ENCODE measurements at places on chromosomes 7 and 10. TPM values are rescaled to one million over a fixed set of nuclear protein-coding genes. Genes with fewer than 3 reads are reported as not detected.

DNA sequence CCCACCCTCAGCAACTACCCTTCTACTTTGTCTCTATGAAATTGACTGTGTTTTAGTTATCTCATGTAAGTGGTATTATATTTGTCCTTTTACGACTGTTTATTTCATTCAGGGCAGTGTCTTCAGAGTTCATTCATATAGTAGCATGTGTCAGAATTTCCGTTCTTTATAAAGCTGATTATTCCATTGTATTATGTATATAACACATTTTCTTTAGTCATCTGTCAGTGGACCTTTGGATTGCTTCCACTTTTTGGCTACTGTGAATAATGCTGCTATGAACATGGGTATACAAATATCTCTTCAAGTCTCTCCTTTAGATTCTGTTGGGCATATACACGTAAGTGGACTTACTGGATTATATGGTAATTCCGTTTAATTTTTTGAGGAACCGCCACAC is 14.5 kb downstream of the SLF2 start:
- no peak for DNase-seq

DNA sequence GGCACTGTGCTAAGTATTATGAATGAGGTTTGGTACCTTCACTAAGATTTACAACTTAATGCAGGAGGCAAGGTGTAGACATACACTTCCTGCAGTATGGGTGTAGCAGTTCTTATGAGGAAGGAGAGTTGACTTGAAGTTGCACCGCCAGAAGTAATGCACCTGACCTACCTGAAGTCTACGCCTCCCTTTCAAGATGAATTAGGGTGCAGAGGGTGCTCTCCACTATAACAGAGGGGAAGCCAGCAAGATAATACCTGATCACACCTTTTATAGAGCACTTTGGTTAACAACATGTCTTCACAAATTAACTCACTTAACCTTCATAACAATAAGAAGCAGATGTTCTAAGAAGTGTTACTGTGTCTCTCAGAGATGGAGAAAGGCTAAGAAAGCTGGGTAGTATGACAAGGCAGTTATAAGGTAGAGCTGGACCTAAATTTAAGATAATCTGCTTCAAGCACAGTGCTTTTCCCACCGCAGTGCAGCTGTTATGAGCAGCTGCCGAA is 552 bp upstream of the RAB18 start:
- no peak for DNase-seq

DNA sequence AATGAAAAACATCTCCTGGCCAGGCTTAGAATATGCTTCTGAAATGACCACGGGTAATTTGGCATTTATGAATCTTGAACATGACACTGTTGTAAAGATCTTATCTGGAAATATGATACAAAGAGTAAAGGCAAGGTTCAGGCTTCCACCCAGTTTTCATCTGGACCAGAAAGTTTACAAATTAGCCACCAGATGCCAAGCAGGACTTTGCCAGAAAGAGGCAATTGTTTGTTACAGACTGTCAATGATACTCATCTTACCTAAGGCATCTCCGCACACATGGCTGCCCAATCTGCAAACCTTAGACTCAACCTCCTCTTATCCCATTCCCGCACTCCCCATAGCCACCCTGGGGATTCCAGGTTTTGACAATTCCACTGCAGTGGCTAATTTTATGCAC is 795.3 kb downstream of the TYW1 start:
- no peak for DNase-seq

DNA sequence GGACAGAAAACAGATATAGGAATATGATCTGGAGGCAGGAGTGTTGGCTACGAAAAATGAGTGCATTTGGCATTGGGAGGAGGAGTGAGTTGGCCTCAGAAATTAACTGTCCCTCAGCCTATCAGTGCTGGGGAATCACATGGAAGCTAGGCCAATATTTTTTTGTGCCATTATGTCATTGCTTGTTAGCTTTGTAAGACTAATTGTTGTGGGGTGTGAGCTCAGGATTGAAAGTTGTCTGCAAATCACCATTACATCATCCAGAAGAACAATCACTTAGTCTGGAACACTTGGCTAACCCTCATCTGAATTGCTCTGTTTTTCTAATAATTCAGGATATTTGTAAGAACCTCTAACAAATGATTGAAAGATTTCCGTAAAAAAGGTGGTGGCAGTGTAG is 45.2 kb upstream of the SEMA3D start:
- DNase-seq = no peak

DNA sequence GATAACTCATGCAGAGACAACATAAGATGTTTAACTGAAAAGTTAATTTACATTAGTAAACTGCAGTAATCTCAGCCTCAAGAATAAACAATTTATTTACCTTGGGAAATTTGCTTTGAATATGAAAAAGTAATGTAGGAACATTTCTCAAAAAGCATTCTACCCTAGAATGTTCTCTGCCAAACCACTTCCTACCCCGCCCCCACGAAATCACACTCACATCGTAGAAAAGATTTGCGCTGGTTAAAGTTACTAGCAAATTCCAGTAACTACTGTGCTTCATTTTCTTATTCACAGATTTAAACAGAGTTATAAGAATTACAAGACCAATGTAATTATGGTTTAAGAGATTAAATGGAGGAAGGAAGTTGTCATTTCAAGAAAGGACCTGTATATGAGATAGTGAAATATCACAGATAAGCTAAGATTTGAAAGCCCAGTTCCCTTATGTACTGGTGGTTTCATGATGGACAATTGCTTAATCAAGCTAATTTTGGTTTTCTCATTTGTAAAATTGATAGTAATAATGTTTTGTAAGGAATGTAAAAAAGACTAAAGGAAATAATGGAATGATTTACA is 175.4 kb downstream of the GNAI1 start:
- DNase-seq = no peak

GRCh38 chr7:134995239-134996096 is 9.2 kb downstream of the AGBL3 start:
- no peak for DNase-seq

- DNase-seq = no peak
These were observed 9.4 kb upstream of the HILPDA start for GRCh38 chr7:128446306-128446705.

GRCh38 chr10:84140036-84140379 is 699 bp downstream of the GHITM start:
- peak; percentile 26 for DNase-seq

- DNase-seq = no peak
These were observed 3.8 kb downstream of the RELN start for GRCh38 chr7:103985565-103986126.

GRCh38 chr7:141375442-141375841 is 175.8 kb upstream of the AGK start:
- no peak for DNase-seq

GRCh38 chr7:129606803-129607202 is 4.7 kb upstream of the NRF1 start:
- DNase-seq = no peak

DNA sequence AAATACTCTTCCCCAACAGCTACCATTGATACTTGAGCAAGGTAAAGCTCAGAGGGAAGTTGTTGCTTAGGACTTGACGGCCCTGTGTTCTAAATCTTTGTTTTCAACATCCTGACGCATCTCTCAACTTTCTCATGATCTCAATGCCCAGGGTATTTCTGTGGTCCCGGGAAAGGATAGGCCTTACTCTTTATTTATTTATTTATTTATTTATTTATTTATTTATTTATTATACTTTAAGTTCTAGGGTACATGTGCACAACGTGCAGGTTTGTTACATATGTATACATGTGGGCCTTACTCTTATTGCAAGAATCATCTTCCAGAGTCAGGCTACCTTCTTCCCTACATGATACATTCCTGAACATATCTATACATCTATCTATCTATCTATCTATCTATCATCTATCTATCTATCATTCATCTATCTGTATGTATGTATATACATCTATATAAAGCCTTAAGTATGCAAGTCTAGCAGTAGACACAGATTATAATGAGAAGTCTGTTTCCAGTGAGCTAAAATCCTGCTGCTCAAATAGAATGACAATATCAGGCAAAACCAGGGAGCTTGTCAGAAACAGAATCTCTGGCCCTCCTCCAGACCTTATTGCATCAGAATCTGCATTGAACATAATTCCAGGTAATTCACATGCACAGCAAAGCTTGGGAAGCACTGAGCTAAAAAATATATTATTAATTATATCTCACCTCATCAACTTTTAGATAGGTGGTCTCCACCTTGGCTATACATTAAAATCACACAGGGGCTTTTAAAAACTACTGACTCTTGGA is 12.2 kb upstream of the CPA5 start:
- no peak for DNase-seq

DNA sequence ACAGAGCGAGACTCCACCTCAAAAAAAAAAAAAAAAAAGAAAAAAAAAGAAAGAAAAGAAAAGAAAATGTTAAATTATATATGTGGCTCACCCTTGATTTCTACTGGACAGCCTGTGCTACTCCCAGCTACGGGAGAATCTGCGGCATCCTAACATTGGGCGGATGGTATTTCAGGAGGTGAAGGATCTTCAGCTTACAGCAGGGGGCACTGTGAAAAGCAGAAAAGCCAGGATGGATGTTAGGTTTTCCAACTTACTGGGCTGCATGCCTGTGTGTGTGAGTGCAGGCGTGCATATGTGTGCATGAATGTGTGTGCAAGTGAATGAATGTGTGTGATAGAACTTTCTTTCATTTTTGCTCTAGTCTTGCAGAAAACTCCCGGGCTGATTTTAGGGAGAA is 1066.5 kb downstream of the TYW1 start:
- DNase-seq = no peak

- DNase-seq = no peak
These were observed 156.8 kb downstream of the FRMD4A start for GRCh38 chr10:14173706-14174594.

DNA sequence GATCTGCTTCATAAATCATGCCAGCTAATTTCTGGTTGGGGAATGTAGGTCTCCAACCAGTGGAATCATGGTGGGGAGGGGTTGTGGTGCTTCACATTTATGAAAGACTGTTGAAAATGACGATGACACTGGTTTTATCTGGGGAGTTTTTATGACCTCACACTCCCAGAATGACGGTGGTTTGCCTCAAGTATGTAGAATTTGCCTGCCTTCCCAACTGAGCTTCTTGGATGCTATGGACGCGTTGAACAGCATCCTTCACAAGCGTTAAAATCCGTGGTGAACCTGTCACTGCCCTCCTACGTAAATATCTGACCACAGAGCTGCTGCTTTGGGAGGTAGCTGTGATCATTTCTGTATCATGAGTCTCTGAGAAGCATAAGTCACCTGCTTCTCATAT is 3.3 kb downstream of the INSYN2A start:
- no peak for DNase-seq

DNA sequence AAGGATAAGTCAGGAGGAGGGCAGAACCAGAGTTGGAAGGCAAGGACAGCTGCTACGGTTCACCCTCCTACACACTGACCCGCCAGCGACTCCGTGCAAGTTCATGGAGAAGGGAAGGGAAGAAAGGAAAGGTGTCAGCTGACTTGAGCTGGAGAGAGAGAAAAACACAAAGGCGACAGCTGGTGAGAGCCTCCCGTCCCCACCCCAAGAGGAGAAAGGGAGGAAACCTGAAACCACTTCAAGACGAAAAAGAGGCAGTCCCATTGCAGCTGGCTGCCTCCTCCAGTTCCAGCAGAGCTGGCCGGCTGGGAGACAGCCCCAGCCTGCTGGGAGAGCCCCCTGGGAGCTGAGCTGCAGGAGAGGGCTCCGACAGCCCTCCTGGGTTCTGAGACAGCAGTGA is 75.2 kb downstream of the PARD3 start:
- DNase-seq = peak; percentile 43

DNA sequence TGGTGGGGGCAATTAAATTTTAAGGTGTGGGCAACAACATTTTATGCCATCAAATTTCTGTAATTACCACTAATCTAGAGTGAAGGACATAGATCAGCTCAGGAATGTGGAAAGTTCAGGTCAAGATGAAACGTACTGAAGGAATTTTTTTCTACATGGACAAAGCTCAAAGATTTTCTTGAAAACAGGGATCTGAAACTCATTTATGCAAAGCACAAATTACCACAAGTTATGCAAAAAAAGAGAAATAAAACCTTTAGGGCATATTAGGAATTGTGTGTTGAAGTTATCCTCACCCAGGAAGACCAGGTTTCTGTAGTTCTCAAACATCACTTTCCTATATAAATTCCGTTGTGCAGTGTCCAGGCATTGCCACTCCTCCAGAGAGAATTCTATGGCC is 18.9 kb downstream of the ZNF680 start:
- DNase-seq = no peak

- peak; percentile 76 for DNase-seq
These were observed 47.2 kb downstream of the SORBS1 start for GRCh38 chr10:95513941-95514392.

- DNase-seq = no peak
These were observed 159.0 kb upstream of the UNC5B start for GRCh38 chr10:71053169-71053895.

- DNase-seq = no peak
These were observed 155.9 kb downstream of the SEC23IP start for GRCh38 chr10:120048391-120048790.

- no peak for DNase-seq
These were observed 20.8 kb upstream of the IKZF1 start for GRCh38 chr7:50283731-50284130.

- DNase-seq = no peak
These were observed 28.1 kb upstream of the LRRC4 start for GRCh38 chr7:128059143-128059988.

GRCh38 chr10:12538491-12538995 is 189.2 kb downstream of the CAMK1D start:
- DNase-seq = peak; percentile 2

DNA sequence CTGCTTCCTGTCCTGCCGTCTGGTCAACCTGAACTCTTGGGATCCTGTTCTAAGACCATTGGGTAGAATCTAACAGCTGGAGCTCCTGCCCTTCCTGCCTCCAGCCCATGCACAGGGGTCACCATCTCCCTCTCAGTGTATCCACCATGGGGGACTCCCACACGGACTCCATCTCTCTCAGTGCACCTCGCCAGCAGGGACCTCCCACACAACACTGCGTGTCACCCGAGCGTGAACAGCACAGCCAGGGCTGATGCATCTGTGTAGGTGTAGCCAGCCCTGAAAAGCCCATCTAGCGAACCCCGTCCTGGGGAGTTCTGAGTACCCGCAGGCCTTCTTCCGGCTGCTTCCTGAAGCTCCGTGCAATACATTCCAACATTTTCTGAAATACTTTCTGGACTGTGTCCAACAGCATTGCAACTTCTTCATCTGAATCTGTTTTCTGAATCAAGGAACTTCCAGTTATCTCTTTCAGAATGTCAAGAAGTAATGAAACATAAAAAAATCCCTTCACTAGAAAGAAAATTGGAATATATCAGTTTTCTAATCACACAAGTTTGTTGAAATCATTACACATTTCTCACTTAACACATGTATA is 52.5 kb downstream of the NCAPG2 start:
- no peak for DNase-seq

- no peak for DNase-seq
These were observed 7.7 kb downstream of the DDX56 start for GRCh38 chr7:44565795-44566559.

Gene IDE
- polyA plus RNA-seq = 18.7 TPM

Gene NAT16
- polyA plus RNA-seq = not detected

Gene TWNK
- polyA plus RNA-seq = 22.6 TPM

Gene TMEM213
- not detected for polyA plus RNA-seq

Gene NEBL
- 0.78 TPM for polyA plus RNA-seq

Gene FAM25G
- not detected for polyA plus RNA-seq

Gene CDC123
- 84.6 TPM for polyA plus RNA-seq

Gene FAM25C
- polyA plus RNA-seq = not detected

Gene ACTR3C
- polyA plus RNA-seq = 1.4 TPM

Gene C10orf67
- polyA plus RNA-seq = 0.06 TPM

Gene ANKRD61
- polyA plus RNA-seq = 0.13 TPM

Gene NOM1
- 17.8 TPM for polyA plus RNA-seq

Gene H2BK1
- polyA plus RNA-seq = not detected

Gene ARPC1B
- 20.0 TPM for polyA plus RNA-seq

Gene NPC1L1
- polyA plus RNA-seq = not detected

Gene IGF2BP3
- polyA plus RNA-seq = 0.03 TPM

Gene CHRM2
- not detected for polyA plus RNA-seq

Data from psoas muscle (tissue), 8 donors.